Dorsolateral prefrontal cortex (tissue), 122 donors: ENCODE measurements at places on chromosomes 11 and 22. TPM values are rescaled to one million over a fixed set of nuclear protein-coding genes. Genes with fewer than 3 reads are reported as not detected.

DNA sequence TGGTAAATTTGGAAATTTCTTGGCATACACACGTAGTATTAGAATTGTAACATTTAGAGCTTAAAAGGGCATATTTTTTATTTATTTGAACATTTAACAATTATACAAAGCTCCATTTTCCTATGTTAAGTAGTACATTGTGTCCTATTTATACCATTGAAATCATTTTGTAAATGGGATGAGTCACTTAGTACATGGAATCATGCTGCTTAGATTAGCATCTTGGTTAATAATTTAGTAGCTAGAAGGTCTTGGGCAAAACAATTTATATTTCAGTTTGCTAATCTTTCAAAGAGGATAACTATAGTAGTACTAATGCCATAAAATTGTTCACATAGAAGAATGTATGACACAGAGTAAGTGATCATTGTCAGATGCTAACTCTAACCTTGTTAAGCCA lies 450.1 kb upstream of the LUZP2 start:
- no peak for DNase-seq

DNA sequence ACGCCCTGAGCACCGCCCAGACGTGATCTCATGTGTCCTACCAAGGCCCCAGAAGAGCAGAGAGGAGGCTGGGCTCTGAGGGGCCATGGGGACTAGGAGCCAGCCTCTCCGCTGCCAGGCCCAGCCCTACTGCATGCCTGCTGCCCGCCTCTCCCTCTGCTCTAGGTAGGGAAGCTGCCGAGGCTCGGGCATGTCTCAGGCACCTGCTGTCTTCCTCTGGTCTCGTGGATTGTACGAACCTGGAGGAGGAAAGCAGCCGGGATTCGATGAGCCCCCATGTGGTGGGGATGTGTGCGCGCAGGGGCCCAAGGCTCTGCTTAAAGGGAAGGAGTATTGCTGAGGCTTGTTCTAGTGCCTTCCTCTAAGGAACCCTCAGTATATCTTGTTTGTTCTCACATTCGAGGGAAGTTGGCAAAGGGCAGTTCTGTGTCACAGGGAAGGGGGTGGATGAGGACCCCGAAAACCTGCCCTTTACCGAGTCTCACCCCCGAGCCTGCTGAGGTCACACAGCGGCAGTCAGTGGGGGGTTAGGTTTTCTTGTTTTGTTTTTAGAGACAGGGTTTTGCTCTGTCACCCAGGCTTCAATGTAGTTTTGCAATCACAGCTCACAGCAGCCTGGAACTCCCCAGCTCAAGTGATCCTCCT lies 21.2 kb downstream of the DAGLA start:
- no peak for DNase-seq

DNA sequence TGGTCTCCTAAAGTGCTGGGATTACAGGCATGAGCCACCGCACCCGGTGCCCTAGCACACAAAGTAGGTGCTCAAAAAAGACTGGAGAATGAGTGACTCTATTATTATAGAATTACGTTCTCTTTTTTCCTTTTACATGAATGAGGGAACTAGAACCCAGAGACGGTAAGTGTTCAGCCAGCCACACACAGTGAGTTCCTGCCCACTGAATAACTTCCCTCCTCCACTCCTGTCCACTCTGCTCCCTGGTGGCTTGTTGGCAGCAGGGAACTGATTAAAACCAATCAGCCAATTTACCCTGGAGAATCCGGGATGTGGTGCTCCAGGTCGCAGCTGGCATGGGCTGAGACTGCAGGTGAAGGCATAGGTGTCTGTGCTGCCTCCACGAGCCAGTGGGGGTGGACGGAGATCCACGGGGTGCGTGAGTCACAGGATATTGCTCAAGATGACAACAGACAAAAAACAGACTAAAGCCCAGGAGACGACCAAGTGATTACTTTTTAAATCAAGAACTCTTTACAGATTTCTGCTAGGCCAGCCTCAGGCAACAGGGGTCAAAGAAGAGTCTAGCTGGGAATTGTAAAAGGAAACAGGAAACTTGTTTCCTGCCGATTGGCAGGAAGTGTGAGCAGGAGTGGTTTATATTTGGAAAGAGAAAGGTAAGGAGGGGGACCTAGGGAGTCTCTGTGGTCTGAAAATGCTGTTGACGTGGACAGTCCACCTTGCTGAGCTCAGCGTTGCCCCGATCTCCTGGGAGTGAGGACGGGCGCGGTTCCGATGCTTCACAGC lies 95.2 kb upstream of the TP53I11 start:
- peak; percentile 43 for DNase-seq

DNA sequence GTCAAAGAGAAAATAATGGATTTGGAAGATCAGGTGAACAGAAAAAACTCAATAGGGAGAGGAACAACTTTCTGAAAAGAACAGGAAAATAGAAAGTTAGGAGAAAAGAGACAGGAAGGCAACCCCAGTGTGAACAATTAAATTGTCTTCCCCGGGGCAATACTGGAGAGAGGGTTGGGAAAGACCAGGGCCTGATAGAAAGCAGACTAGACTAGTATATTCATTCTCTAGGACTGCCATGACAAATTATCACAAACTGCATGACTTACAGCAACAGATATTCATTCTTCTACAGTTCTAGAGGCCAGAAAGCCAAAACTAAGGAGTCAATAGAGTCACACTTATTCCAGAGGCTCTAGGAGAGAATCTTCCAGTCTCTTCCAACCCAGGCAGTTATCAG lies 482.8 kb downstream of the SOX6 start:
- DNase-seq = no peak

- peak; percentile 54 for DNase-seq
Measured at GRCh38 chr11:250740-251299, 14.0 kb downstream of the PSMD13 start.

The OR8G1 gene
- not detected for total RNA-seq

The OR51B5 gene
- 1.1 TPM for total RNA-seq
